ENCODE measurements at places on chromosomes 2 and 18.

DNA sequence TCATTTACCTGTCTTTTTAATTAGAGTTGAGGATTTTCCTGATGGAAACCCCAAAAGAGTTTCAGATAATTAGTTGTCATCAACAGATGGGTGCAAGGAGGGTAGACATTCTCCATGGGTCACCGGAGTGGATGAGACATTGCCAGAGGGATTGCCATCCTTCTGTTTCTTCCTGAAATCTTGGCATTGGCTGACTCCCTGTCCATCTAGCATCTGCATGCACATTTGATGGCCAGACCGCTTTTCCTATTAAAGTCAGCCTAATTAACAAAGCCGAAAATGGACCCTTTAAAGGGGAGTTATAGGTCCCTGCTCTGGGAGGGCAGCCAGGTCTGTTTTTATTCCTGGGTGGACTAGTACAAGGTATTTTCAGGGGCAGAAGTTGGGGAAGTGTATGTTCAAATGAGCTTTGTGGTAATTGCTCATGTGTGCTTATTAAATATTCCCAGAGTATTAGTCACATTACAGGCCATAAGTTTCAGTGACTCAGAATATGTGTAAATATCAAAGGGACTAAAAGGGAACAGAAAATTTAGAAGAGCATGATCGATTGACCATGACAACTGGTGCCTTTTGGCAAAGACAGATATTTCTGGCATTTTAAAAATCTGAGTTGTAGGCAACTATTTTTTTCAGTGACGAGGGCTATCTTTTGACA, 209.8 kb downstream of the PHLPP1 start:
- no peak for DNase-seq

- peak; percentile 41 for DNase-seq
Observed at GRCh38 chr2:85318222-85319074, 9.3 kb downstream of the TGOLN2 start.

DNA sequence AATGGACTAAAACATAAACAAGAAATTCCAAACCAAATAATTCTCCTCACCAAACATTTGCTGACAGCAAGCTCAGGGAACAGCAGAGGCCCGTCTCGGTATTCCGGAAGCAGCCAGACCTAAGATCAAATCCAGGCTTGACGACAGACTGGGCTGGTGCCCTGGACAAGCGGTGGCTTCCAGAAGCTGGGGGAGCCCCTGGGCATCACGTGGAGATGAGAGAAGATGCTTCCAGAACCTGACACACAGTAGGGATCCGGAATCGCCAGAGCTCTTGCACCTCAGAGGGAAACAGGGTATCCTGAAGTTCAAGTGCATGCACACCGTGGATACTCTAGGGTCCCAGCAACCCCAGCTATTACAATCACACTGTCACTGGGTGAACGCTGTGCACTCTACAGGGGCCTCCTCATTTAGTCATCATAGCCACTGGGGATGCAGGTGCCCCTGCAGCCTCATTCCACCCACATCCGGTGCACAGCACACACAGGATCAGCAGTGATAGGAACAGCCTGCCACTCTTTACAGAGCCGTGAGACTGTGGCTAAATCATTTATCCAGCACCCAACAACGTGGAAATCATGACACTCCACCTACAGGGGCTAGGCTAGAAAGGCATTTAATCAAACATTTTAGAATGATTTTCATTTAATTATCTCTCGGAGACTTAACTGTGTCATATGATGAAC, 102.6 kb downstream of the HDAC4 start:
- no peak for DNase-seq

- no peak for DNase-seq
Observed at GRCh38 chr18:77736842-77737241, 487.2 kb downstream of the GALR1 start.

DNA sequence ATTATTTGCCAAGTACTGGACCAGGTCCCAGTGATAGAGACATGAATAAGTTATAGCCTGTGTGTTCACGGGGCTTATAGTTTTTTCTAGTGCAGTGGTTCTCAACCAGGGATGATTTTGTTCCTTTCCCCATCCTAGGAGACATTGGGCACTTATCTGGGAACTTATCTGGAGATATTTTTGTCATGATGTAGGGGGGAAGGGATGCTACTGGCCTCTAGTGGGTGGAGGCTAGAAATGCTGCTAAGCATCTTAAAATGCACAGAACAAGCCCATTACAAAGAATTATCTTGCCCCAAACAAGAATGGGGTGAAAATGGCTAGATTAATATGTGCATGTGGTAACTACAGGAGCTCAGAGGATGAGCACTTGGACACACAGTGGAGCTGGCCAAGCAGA, 75.2 kb downstream of the KLHL29 start:
- no peak for DNase-seq

GRCh38 chr18:13390711-13391110, 172.2 kb downstream of the LDLRAD4 start:
- DNase-seq: no peak

DNA sequence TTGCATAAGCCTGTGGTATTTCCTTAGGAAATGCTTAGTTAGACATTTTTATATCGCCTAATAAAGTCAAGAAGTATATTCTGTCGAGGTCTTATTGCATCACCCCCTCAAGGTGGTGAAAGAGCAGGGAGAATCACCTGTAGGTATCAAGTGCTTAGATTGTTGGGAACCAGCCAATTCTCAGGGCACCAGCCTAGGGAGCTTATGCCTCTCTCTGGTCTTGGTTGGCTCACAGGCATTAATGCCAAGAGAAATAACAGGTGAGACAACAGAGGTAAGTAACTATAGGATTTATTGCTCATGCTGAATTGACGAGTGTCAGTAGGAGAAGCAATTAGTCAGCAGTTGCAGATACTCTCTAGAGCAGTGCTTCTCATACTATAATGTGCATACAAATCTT, 663.3 kb upstream of the ZNF804A start:
- no peak for DNase-seq

DNA sequence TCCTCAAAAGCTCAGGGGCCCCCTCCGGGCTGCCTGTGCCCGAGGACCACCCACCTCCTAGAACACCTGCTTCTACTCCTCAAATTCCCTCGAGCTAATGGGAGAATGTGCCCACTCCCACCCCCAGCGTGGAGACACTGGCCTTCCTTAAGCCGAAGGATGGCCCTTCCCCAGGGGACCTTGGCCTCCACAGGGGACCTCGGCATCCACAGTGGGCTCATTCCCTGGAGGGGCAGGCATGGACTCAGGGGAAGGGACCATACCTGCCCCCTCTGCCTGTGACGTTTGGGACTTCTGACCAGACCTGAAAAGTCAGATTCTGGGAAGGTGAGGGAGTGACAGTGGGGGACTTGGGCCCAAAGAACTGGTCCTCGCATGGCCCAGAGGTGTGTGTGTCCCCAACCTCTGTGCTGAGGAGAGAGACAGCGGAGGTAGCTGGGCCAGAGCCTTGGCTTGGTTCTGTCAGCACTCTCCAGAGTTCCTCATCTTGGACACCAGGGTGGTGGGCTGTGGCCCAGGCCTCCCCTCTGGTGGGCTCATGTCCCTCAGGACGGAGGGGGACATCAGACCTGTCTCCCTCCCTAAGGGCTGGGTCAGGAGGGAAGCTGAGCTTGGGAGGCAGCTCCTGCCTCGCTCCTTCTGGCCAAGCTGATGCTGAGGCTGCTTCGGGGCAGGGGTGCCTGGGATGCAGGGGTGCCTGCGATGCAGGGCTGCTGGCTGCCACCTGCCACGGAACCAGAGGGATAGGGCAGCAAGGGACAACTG, 240.4 kb downstream of the HAUS1 start:
- no peak for DNase-seq

DNA sequence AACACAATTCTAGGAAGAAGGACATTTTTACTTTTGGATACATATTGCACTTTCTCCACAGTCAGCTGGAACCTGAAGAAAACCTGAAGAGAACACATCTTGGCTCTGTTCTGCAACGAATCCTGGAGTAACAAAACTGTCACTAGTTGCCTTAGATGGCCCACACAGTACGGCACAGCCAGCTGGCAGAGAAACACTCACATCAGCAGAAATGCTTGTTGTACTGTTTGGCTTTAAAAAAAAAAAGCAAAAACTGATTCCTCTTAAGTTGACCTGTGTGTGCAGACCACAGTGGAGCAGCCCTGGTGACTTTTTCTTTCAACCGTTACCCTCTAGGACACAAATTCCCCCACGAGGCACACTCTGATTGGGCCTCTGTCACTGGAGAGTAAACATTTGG, 152.3 kb upstream of the TWIST2 start:
- no peak for DNase-seq

DNA sequence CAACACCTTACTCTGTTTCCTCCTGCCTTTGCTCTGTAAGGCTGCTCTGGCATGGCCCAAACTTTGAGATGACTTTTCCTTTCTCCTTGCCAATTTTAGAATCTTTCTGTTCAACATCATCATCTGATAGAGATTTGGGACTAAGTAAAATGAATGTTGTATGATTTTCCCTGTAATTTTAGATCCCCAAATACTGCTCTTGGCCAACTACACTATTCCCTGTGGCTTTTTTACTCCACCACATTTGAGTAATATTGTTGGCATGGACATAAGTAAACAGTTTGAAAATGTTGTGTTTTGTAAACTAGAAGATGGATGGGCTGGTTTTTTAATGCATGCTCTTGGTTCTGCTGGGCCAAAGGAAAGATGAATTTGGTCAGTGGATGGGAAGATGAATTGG, 12.1 kb downstream of the LTBP1 start:
- no peak for DNase-seq

DNA sequence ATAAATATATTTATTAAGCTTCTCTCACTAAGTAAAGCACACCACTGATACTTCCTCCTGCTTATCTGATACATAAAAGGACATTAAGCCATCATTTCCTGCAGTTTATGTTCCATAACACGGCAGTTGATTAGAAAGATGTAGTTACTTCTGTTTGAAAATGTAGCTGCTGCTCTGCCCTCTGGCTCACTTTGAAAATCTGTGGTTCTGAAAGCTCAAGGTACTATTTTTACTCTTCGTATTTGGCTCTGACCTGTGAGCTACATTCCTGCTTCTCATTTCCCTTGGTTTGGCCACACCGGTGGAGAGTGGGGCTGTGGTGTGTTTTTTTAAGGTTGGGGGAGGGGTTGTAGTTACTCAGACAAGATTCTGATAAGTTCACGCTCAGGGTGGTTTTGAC, 12.8 kb upstream of the TTN start:
- DNase-seq: no peak

GRCh38 chr2:44167311-44167907, 1.3 kb upstream of the PPM1B start:
- no peak for DNase-seq

DNA sequence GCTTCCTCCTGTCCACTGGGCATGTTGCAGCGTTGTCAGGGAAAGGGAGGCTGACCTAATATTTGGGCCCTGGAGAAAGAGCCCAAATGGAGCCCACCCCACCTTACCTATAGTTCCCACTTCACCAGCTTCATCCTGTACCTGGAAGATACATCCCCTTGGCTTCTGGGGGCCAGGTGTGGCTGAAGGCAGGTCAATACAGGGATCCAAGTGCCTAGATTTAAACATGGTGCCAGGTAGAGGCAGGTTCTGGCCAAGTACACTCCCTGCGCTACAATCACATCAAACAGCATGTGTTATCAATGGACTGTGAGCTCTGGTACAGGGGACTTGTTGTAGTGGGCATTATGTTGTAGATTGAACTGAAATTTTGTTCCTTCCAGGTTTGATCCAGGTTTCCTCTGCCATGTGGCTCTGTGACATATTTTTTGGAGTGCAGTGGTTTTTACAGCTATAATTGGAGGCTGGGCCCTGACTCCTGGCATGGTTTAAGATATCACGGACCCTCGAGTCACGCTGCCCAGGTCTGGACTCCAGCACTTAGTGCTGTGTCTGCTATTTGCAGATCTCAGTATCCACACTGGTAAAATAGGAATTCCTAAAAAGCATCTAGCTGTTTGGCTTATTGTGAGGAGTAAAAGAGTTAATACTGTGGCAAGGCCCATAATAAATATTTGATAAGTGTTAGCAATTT, 23.8 kb downstream of the MYCN start:
- no peak for DNase-seq

GRCh38 chr18:23569299-23570063, 16.8 kb downstream of the NPC1 start:
- DNase-seq: no peak

DNA sequence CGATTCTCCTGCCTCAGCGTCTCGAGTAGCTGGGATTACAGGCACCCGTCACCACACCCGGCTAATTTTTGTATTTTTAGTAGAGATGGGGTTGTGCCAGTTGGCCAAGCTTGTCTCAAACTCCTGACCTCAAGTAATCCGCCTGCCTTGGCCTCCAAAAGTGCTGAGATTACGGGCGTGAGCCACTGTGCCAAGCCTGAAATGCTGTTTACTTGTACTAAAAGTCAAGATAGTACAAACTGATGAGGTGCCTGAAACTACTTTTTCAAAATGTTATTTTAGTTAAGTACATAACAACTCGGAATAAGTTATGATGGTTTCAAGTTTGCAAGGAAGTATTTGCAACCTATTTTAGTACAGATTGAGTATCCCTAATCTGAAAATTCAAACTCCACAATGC, 85.7 kb downstream of the CEP192 start:
- no peak for DNase-seq

GRCh38 chr18:23237524-23238151, 102.4 kb downstream of the CABLES1 start:
- DNase-seq: no peak

DNA sequence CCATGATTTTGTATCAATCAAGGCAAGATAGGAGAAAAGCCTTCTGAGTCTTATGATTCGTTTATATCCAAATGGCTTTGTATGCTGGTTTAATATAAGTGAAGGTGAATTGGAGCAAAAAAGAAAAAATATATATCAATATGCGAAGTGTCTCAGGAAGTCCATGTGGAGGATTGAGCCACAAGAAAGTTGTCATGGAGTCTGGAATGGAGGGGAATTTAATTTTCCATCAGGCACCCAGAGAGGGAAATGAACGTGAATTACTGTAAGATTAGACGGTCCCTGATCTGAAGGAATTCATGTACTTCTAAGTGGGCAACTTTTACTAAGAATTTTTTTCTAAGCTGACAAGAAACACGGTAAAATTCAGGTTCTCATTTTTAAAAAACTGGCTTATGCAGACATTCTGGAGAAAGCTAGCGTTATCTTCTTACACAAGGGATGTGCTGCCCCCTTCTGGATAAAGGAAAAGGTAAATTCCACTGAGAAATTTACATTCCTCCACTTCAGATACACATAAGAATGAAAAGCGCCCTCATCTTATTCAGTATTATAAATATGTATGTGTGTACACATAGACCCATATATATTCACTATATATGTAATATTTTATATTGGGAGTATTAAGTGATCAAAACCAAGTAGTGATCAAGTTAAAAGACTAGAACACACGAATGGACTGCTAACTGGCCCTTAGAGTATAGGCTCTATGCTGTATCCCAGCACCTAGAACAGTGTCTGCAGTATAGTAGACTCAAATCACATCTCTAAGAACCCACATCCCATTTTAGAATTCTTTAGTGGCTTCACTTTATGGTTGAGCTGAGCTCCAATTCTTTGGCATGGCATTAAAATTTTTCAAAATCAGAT, 289.0 kb upstream of the TFPI start:
- DNase-seq: peak; percentile 52

- peak; percentile 88 for DNase-seq
Observed at GRCh38 chr2:105261061-105261460, 19.5 kb downstream of the GPR45 start.

GRCh38 chr2:69762025-69762424, 20.1 kb downstream of the ANXA4 start:
- no peak for DNase-seq
